Left ventricle myocardium inferior (tissue), 1 donor: ENCODE measurements at places on chromosomes 2 and 18. TPM values are rescaled to one million over a fixed set of nuclear protein-coding genes. Genes with fewer than 3 reads are reported as not detected.

DNA sequence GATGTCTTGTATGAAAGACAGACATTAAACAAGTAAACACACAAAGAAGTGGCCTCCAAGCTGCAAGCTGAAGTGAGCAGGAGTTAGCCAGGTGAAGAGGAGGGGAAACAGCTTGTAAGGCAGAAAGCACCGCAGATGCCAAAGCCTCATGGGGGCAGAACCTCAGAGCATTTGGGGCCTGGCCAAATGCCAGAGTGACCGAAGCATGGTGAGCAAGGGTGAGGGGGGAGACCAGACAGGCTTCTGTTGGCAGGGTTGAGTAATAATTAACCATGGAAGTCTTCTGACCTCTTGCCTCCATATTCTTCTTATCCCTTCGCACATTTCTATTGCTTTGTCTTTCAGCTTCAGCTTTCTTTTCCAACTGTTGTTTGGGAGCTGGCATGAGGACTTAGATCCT, 5.6 kb downstream of the QPCT start:
- no peak for DNase-seq

DNA sequence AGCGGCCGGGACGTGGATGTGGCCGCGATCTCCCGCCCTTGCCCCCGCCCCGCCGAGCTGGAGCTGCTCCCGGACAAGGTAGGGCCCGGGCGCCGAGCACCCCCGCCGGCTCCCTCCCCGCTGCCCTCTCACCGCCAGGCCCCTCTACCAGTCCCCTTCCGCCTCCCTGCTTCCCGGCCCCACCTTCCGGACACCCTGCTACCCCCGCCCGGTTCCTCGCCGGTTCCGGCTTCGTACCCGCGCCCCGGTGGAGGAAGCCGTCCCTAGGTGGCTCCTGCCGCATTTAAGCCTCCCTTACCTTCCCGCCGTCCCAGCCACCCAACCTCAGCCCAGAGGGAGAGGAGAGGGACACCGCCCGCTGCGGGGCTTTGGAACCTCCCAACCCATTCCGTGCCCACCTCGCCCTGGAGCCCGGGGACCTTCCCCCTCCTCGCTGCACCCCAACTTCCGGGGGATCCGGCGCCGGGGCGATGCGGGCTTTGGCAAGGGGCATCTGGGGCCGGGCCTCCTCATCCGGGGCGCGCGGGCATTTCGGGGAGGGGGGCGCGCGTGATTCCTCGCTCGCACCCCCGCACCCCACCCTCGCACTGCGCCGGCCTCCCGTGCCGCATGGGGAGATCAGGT, 475 bp downstream of the B3GNT2 start:
- DNase-seq, result no peak

DNA sequence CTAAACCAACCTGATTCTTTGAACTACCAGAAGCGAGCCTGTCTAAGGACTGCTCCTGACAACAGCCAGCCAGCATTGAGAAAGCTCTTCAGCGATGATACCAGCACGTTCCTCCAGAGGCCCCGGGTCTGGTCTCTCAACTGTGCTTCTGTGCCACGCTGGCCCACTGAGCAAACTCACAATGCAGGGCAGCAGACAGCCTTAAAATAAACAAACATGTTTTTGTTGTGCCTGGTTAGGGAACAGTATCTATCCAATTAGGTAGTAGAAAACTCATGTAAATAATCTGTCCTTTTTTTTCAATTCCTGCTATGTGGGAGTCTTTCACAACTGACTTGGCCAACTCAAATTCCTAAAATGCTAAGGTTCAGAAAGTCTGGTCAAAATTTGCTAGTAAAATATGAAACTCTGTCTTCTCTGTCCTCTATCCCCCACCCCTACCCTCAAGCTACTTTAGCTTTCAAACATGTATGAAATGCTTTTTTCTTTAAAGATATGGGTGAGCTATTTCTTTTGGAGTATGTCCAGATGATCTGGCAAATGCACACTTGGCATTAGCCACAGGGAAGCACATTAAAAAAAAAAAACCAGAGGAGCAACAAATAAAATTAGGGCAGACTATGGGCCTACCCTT, 21.4 kb upstream of the EML4 start:
- no peak for DNase-seq

DNA sequence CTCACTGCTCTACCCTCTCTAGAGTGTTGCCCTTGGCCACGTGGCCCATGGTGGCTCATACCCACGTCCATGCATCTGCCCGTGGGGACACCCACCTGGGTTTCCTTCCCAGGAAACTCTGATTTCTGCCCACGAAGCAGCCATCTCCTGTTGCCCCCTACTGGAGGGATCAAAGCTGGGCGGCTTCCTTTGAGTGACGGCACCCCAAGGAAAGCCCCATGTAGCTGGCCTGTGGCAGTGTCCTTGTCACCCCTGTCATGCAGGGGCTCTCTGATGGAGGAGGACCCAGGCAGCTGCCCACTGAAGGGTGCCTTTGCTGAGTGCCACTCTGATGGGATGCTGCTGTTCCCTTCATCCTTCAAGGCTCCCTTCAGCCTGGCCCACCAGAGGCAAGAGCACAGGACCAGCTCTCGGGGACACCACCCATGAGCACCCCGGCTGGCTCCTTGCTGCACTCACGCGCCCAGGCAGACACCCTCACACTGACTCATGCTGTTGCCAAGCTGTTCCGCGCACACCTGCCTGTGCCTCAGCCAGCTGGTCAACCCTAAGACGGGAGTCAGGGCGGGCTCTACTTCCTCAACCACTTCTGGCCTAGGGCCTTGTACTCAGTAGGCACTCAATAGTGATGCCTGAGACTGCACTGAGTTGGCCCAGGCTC, 101.1 kb downstream of the CTIF start:
- DNase-seq, result no peak

DNA sequence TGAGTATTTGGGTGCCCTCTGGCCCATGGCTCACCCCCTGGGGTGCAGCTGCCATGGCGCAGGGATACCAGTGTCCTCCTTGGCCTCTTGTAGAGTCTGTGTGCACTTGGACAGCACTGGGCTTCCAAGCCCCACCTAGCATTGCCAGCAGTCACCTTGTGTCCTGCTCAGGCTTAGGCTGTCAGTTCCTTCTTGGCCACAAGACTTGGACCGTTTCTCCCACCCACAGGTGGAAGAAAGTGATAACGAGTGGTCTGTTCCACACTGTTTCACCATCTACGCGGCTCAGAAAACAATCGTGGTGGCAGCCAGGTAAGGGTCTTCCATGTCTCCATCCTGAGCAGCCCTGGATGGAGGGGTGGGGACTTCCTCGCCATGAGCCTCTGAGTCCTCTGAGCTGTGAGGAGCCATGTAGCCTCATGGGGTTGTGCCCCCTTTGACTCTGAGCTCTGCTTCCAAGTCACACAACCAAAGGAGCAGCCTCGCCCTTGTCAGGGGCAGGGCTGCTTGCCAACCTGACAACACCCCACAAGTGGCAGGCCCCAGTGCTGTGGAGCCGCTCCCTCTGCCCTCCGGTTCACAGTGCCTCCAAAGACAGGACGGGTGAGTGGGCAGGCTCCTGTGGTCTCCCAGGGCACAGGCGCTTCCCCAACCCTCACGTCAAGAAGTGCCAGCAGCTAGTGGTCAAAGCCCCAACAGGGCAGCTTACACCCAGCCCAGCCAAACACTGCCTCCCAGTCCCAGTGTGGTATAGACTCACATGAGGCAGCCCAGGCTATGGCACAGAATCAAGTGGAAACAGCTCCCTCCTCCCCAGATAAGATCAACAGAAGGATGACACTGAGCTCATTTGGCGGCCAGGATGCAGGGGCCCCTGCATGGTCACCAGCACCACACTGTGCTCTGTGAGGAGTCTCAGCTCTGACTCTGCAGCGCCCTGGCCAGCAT, 18.4 kb downstream of the STK25 start:
- no peak for DNase-seq

DNA sequence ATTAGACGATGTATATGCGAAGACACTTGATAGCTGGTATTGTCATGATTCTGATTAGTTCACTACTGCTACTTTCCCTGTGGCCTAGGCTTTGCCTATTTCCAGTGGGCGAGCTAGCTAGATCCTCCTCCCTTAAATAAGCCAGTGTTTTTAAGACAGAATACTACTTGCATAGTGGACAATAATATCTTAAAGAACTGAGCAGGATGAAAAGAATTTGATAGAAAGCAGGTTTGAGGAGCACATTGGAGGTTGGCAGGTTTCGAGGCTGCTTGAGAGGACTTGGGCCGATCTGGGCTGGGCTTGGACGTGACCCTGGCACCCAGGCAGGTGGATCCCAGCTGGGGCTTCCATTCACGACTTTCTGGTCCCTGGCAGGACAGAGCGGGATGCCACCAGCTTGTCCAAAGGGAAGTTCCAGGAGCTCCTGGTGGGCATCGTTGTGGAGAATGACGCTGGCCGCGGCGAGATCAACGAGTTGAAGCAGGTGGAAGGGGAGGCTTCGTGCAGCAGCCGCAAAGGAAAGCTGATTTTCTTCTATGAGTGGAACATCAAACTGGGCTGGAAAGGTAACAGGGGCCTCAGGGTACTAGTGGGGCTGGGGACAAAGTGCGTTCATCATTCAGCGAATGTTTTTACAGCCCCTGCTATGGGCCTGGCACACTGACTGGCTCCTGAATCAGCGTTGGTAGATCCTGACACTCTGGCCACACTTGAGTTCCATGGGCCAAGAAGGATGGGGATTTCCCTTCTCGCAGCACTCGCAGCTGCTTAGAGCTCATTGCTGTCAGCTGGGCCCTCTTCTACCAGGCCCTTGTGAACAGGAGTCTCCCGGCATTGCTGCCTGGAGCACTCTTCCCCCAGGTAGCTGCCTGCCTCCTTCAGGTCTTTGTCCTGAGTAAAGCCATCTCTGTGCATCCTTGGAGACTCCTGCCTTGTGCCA, 16.9 kb downstream of the C2orf74 start:
- no peak for DNase-seq

DNA sequence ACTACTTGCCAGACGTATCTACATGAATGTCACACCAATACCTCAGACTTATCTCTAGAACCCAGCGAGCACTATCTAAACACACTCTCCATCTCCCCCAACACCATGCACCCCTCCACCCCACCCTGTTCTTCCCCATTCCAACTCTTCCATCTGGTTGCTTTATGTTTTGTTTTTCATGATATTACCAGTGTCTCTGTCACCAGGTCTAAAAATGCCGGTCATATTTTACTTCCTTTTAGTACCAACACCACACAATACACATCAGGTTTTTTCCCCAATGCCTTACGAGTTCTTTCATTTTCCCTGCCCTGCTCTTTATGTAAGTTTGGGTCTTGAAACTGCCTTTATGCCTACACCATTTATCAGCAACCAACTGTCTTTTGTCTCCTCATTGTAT, 10.2 kb upstream of the ITGA4 start:
- no peak for DNase-seq

- no peak for DNase-seq
These were observed 89.9 kb downstream of the MIB1 start for GRCh38 chr18:21830532-21830931.

DNA sequence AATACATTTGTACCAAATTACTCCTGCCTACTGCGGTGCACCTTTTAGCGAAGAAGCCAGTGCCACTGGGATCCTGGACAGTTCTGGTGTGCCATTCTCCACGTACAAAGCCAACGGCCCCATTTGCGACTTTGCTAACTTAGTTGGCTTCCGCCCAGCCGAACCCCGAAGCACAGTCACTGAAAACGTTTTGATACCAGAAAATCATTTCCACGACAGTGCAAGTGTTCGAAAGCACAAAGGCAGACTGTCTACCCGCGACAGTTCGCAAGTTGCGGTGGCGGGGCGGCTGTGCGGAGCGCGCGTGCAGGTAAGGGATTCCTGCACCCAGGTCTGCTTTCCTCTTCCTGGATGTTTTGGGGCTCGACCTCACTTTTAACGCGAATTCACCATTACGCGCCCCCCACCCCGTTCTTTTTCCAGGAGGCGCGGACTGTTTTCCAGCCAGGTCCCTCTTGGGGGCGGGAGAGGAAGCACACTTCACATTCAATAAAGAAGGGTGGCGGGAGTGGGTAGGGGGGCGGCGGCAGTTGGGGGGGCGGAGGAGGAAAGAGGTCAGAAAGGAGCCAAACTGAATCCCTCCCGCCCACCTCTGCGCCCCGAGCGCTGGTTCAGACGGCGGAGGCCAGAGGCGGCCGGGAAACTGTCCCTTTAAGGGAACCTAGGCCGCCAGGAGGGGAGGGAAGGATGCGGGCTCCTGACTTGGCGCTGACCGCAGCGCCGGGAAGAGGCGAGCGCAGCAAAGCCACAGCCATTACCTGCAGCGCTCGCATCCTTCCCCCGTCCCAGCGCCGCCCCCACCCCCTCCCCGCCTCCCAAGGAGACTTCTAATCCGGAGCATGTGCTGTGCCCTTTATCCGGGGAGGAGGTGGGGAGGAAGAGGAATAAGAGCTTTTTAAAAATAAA, 107.4 kb upstream of the KCTD1 start:
- peak; percentile 51 for DNase-seq

MYO7B gene
- total RNA-seq, result 0.44 TPM

UGT1A1 gene
- total RNA-seq, result not detected

UGT1A3 gene
- total RNA-seq, result not detected

COMMD1 gene
- total RNA-seq, result 63.7 TPM

RBKS gene
- total RNA-seq, result 2.7 TPM

DYTN gene
- not detected for total RNA-seq

FIGN gene
- total RNA-seq, result 12.9 TPM
